Tibial nerve (tissue), 4 donors: ENCODE measurements at places on chromosomes 5 and 9. TPM values are rescaled to one million over a fixed set of nuclear protein-coding genes. Genes with fewer than 3 reads are reported as not detected.

DNA sequence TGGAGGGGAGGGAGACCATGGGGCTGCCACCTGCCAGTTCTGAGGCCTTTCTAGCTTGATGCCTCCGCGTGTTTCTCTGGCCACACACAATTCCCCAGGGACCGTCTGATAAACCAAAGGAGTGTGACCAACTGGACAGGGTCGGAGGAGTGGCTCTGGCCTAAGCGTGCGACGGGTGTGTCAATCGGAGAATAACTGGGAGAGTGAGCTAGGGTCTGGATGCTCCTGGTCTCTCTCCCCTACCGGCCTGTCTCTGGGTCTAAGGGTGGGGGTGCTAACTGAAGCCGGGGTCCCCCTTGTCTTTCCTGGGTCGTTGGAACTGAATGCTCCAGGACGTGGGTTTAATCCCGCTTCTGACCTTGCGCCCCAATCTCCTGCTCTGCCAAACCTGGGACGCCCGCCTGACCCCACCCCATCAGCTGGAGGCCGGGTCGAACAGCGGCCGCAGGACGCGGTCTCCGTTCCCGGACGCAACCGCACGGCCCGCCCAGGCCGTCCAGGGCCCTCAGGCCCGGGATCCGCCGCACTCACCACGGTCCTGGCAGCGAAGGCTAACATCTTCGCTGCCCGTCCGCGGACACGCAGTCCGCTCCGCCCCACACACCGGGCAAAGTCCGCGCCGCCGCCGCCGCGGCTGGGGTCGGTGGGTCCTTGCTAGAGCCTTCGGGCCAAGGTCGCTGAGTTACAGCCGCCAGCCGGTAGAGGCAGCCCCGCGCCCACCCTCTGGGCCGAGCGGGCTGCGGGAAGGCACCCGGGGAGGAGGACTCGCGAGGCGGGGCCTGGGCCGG is 447 bp downstream of the CRAT start:
- DNase-seq = peak; percentile 29

DNA sequence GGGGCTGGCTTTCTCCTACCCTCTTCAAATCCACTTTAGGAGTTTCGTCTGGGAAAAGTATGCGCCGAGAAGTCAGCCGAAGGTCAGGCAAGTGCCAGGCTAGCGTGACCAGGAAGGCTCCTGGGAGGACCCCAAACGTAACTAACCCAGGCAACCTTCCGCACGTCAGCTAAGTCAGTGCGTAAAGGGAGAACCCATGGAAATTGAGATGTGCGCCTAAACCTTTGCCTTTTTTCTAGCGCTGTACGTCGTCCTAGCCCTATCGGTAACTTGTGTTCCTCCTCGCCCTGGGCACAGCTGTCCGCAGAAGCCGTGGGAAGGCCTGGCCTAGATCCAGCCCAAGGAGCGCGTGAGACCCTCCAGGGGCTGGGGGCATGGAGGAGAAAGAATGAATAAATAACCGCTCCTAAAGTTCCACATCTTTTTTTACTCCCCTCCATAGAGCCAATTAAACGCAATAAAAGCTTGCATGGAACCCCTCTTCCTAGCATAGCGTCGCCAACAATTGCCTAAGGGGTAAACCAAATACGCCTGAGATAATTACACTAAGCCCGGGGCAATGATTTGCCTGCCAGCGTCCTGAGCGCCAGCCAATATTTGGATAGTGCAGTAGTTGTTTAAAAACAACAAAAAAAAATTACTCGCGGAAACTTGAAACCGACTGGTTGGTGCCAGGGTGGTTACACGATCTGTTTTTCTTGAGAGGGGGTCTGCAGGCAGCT is 4.0 kb upstream of the FOXB2 start:
- no peak for DNase-seq

DNA sequence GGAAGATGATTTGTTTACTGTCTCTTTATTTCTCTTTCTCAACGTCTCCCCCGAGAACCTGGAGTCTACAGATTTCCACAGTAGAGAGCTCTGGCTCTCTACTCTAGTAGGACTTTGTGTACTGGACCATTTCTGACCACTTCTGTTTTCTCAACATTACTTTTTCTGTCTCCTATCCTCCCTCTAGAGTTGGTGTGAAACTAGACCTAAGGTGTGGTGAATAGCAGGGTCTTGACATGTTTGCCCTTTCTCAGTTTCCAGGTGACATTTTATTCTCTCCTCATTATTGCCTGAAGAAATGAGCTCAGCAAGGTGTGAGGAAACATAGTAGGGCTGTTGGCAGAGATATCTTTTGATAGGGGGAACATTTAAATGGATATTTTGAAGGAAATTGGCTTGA is 62.1 kb upstream of the IL6ST start:
- DNase-seq = no peak

- no peak for DNase-seq
Observed at GRCh38 chr5:134131578-134132350, 17.3 kb downstream of the TCF7 start.

DNA sequence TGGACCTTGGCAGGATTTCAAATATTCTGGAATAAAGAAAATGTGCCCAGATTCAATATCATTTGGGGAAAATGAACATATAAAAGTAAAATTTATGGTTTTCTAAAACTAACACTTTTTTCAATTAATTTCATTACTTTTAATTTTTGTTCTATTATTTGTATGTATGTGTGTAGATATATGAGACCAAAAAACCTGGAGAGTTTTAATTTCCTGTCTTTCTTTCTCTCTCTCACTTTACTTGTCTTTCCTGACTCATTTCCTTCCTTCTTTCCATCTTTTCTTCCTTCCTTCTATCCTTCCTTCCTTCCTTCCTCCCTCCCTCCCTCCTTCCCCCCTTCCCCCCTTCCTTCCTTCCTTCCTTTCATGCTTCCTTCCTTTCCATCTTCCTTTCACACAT is 137.0 kb downstream of the NPR3 start:
- no peak for DNase-seq

DNA sequence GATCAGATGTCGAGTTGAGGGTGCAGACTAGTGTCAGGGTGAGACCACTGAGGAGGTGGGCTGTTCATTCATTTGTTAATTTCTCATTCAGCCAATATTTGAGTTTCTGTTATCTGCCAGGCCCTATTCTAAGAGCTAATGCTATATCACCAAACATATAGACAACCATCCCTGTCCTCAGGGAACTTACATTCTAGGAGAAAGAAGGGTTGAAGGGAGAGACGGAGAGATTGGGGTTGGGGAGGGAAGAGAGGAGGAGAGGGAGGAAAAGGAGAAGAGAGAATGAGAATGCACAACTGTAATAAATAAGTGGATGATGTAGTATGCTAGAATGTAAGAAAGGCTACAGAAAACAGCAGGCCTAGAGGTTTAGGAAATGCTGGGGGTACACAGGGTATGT is 129.9 kb upstream of the PITX1 start:
- no peak for DNase-seq

NKD2 gene
- not detected for total RNA-seq

DNA sequence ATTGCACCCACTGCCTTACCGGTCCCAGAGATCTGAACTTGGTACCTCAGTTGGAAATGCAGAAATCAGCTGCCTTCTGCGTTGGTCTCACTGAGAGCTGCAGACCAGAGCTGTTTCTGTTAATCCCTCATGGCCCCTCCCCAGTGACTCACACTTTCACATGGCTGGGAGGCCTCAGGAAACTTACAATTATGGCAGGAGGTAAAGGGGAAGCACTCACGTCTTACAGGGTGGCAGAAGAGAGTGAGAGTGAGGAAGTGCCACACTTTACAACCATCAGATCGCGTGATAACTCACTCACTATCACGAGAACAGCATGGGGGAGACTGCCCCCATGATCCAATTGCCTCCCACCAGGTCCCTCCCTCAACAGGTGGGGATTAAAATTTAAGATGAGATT is 648.5 kb downstream of the MTRR start:
- no peak for DNase-seq

DNA sequence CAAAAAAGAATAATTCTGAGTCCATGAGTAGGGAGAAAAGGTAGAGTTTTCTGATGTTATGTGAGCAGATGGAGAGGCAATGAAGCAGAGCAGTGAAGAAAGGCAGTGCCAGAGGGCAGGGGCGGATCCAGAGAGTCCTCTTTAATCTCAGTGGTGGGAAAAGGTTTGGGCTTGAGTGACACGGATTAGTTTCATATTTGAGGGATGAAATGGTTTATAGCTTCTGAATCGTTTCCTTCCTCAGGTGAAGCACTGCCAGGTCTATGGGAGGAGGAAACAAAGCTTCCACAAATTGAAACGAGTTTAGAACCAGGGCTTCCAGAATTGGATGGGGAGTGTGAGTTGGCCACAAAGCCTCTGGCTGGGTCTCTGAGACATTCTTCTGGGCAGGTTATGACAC is 517.0 kb upstream of the PAPPA start:
- no peak for DNase-seq

DNA sequence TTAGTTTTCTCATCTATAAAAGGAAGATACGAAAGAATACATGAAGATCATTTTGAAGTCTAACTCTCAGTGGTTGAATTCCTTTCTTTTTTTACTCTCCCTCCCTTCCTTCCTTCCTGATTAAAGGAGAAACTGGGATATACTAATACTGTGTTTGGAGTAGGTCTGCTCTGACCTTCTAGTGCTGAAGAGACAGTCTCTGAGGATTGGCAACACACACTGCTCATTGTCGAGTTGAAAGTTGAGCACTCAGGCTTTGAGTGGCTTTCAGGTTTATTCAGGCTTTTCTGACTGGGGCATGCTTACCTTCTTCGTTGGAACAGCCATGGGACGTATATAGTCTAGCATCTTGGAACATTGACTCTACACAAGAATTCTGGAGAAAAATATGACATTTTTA is 86.9 kb upstream of the RPS23 start:
- no peak for DNase-seq

DNA sequence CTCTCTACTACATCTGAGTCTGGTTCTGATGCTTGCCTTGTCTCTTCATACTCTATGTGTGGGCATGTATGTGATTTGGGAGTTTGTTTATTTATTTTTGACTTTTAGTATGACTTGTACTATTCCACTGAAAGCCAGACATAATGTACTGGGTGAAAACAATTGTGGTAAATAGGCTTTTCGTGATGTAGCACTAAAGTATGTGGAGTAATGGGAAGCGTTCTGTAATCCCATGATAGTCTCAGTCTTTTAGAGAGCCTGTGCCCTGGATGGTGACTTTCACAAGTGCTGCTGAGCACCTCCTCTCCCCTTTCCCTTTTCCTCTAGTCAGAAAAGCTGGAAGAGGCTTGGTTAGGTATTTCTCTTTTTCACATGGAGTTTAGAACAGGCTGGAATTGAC is 85.8 kb upstream of the S1PR3 start:
- no peak for DNase-seq

GRCh38 chr9:27539479-27540441 is 10.1 kb upstream of the MOB3B start:
- DNase-seq = no peak

NR5A1 gene
- total RNA-seq = not detected

DNA sequence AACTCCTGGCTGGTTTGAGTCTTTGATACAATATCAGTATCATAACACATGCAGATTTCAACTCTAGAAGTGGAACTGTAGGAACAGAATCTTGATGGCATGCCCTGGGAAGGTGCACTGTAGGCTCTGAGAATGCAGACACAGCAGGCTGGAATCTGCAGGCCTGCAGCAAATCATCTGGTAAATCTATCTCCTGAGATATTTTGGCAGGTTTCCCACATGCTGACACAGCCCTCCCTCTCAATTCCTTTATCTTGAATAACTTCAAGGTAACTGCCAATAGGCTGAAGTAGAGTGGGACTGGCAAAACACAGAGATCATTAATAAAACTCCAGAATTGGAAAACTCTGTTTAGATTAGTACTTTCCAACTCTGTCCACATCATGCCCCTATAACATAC is 177.8 kb upstream of the PCSK5 start:
- no peak for DNase-seq

DNA sequence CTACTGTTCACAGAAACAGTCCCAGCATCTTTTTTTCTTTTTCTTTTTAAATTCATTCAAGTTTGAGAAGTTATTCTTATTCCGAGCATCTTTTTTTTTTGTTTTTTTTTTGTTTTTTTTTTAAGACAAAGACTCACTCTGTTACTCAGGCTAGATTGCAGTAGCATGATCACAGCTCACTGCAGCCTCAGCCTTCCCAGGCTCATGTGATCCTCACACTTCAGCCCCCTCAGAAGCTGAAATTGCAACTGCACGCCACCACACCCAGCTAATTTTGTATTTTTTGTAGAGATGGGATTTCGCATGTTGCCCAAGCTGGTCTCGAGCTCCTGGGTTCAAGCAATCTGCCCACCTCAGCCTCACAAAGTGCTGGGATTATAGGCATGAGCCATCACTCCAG is 36.4 kb upstream of the CHD1 start:
- no peak for DNase-seq

GRCh38 chr5:159915904-159916840 is at the start of gene ADRA1B:
Gene ADRA1B (plus strand): TSS chr5:159916482. CDS start chr5:159916906, 424 bp downstream.
- DNase-seq = peak; percentile 38

DNA sequence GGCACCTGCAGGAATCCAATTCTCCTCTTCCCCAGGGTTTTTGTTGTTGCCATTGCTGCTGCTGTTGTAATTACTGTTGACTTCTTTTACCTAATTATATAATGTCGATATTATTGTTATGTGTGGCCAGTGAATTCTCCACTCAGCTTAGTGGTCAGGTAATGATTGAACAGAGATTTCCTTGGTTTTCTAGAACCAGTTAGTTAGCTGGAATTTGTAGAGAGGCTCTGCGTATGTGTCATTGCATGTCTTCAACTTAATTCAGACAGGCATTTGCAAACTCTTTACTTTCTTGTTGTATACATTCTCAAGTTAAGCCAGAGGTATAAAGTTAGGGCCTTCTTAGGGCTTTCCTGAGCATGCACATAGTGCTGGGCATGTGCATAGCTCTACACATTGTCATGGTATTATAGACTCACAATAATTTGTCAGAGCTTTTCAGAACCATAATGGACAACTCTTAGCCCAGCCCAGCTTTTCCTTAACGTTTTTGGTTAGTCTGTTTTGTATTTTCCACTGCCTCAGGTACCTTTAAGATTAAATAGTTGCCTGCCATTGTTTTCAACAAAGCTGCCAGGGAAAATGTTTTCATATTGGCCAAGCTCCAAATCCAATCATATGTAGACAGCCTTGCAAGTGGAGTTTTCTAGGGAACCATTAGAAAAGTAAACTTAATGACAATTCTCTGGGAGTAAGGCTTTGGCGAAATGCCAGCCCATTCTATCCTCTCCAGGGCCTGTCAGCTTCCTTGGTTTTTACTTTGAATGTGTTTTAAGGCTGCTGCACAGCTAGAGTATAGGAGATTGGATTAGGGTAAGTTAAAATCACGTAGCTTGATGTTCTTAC is 68.1 kb downstream of the UBE2R2 start:
- DNase-seq = no peak

SSBP2 gene
- 66.6 TPM for total RNA-seq

FKBP15 gene
- 43.8 TPM for total RNA-seq
